ENCODE measurements at places on chromosomes 4 and X.

- DNase-seq = peak; percentile 66
Measured at GRCh38 chrX:17732138-17732783, 5.0 kb upstream of the SCML1 start.

DNA sequence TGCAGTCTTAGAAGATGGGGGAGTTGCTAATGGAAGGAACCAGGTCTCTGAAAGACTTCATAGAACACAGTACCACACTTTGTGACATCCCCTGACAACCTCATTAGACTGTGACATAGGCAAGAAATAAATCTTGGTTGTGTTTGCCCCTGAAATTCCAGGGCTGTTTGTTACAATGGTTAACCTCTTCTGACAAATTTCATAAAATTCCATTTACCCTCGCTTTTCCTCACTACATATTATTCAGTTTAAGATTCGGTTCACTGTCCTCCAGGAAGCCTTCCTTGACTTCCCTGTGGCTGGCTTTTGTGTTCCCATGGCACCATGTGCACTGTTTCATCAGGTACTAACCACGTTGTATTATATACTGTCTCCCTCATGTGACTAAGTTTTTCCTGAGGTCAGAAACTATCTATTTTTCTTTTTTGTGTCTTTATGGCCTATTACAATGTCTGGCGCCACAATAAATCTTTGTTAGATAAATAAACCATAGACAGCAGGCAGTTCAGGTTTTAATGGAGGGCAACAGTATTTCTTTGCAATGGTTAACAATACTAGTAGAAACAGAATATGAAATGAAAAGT lies 54.2 kb downstream of the ATXN3L start:
- DNase-seq = no peak

DNA sequence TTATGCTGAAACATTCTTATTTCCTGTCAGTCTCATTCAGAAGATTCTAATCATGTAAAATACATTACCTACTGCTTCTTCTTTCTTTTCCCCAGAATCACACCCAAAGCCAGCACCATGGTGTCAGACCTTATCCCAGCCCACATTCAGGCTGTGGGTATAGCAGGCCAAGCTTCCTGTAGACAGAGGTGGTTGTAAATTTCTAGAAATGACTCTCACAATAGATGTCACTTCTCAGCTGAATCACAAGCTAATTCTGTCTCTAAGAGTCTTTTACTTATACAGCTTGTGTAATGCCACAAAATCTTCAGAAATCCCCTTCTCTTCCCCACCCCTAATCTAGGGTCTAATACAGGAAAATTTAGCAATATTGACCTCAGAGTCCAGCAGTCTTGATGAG lies 239.6 kb downstream of the PARM1 start:
- DNase-seq = no peak

DNA sequence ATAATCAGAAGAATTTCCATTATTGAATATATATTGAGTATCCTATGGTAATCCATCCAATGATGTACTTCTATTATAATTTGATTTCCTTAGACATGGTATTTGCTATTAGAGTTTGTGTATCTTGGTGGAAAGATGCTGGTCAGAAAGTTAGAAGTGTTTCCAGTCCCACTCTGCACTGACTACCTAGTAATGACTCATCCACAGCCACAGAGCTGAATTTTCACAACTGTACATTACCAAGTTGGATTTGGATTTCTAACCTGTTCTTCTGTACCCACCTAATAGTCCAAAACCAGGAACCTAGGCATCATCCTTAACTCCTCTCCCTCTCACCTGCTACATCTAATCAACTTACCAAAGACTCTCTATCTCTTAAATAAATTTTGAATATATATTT lies 145.4 kb downstream of the REELD1 start:
- no peak for DNase-seq

- no peak for DNase-seq
Measured at GRCh38 chr4:125132729-125133128, 182.0 kb upstream of the FAT4 start.

DNA sequence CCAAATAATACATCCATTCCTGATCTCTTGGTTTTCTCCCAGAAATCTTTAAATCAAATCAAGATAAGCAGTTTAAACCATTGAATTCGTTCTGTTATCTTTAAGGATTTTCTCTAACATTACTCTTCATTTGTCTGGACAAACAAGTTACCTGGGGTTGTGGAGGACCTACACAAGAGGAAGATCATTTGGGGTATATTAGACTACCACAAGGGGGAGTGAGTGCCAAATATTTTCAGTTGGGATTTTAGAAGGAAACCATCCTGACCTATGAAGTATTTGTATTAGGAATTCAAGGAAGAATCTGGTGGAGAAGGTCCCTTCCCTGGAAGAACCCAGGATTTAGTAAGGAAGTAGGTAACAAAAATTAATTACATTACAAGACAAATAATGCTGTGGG lies 12.0 kb upstream of the DCHS2 start:
- DNase-seq = peak; percentile 15

DNA sequence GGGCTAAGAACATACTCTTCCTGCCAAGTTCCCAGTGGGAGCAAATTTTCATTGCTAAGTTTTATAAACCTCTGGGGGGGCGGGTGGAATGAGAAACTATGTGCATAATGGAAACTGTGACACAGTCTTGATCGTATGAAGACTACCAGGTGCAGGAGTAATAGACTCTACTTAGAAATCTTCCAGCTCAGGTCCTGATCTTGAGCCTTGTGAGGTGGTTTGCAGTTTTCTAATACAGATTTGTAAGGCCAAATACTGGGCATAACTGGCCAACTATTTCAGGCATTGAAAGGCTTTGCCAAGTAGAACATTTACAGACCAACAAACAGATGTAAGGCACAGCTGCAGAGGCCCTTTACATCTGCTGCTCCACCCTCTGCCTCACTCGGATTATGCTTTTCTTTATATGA lies 89.7 kb upstream of the CBR4 start:
- peak; percentile 68 for DNase-seq

- DNase-seq = no peak
Measured at GRCh38 chr4:173855015-173855414, 325.0 kb upstream of the HAND2 start.

DNA sequence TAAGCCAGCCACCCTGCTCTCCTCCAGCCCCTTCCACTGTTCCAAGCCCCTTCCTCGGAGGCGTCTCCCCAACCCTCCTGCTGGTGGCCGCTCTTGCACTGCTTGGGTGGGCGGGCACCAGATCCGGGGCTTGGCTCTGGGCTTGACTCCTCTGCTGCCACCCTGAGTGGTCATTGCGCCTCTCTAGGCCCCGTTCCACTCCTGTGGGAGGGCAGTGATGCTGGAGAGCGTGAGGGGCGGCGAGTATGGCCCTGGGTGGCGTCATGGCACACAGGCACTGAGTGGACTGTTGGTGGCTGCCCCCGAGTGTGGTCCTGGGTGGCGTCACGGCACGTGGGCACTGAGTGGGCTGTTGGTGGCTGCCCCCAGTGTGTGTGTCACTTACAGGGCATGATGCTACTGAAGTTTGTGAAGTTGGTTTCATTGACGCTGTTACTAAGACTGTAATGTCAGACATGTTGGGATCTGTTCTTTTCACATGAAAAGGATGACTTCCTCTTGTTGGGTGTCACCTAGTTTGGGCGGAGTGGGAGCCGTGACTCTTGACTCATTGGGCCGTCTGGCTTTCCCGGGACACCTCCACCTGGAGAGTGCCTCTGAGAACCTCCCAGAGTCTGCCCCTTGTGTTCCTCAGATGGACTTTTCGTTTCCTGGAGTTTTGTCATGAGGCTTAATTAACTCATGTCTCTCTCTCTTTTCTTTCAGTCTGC lies 55.9 kb upstream of the HGFAC start:
- DNase-seq = no peak

DNA sequence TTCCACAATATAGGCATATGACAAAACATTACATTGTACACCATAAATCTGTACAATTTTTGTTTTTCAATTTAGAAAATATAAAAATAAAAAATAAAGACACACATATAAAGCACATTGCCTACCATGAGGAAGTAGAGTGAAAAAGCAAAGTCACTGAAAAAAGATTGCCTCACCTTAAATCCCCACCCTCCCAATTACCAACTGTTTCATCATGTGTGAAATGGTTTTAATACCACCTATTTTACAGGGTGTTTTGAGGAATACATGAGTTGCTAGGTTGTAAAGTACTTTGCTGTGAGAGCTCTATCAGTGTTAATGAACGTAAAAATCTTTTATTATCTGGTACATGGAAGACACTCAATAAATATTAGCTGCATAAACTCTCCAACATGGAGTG lies 373.6 kb upstream of the NDST3 start:
- no peak for DNase-seq

DNA sequence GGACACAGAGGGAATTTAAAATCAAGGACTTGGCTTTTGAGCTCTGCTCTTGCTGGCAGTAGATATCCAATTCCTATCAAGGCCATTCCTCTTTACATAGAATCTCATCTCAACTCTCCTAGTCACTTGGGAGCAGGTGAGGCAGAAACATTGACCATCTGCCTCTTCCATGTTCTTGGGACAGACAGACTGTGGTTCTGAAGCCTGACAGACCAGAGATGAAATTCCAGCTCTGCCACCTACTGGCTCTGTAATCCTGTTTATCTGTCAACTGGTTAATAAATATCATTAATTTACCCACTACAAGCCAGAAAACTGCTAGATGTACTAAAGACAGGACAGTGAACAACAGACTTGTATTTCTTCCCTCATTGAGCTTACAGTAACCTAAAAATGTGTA lies 300.8 kb downstream of the ADGRL3 start:
- DNase-seq = no peak

- DNase-seq = no peak
Measured at GRCh38 chr4:53234669-53235068, 131.2 kb downstream of the SCFD2 start.

- peak; percentile 51 for DNase-seq
Measured at GRCh38 chr4:145956288-145956890, 17.8 kb upstream of the ZNF827 start.

- DNase-seq = no peak
Measured at GRCh38 chr4:15378062-15378461, 49.8 kb upstream of the C1QTNF7 start.

DNA sequence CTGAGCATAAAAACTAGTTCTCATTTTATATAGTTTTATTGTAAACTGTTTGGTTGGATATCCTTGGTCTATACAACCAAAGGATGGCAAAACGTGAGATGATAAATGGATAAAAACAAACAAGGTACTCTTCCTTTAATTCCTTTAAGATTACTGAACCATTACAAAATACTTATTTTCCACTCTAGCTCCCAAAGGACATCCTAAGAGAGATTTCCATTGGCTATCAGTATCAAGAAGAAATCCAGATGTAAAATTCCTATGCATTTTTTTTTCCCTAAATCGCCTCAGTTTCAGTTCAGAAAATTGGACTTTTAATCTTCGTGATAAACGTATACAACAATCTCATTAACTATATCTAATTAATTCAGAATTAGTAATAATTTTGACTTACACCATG lies 2.3 kb downstream of the FBXL5 start:
- DNase-seq = no peak

DNA sequence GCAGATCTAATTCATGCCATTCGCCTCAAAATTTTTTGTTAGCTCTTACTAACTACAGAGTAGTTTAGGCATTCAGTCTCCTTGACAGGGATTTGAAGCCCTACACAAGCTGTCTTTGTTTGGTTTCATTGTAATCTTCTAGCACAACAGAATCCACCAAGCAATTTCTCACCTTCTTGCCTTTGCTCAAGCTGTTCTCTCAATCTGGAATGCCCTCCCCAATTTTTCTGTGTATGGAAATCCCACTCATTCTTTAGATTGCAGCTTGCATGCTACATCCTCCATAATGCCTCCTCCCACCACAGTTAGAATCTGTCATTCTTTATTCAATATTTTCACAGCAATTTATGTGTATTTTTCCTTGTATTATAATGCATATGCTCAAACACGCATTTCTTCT lies 63.7 kb downstream of the C4orf51 start:
- no peak for DNase-seq

DNA sequence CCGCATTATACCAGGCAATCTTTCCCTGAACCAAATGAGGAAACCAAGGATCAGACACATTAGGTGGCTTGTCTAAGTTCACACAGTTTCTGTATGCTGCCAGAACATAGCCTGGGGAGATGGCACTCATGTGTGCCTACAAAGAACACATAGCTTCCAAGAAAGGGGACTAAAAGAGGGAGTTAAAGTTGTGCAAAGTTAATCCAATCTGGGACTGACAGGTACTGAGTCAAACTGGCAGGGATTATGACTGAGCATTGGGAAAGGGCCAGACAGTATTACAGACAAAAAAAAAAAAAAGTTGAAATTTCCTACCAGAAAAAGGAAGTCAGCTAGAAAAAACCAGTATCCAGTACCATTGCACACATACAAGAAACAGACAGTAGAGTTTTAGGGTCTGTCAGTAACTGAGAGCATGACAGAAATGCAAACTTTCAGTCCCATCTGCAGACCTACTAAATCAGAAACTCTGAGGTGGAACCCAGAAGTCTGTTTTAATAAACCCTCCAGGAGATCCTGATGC lies 37.2 kb downstream of the ADAMTS3 start:
- DNase-seq = no peak

DNA sequence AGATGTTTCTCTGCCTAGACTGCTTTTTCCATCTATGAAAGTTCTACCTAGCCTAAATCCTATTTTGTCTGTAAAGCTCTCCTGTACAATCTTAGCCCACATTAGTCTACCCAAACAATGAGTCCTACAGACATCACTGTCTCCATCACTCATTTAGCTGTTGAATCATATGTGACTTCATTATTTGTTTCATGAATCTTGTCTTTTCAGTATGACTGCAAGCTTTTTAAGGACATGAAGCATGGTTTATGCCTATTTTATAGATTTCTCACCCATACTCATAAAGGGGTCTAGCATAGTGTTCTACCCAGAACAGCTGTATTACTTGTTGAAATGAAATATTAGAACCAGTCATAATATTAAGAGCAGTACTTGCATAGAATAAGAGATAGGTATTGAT lies 13.0 kb downstream of the AMMECR1 start:
- no peak for DNase-seq

GRCh38 chr4:156475322-156475721 lies 496.3 kb downstream of the PDGFC start:
- DNase-seq = peak; percentile 78

- DNase-seq = no peak
Measured at GRCh38 chr4:3046623-3047022, 27.7 kb downstream of the HTT-AS start.

- DNase-seq = no peak
Measured at GRCh38 chr4:71664366-71664765, 119.5 kb downstream of the GC start.

- no peak for DNase-seq
Measured at GRCh38 chr4:141642711-141643110, 6.3 kb downstream of the IL15 start.

Measured in EH (cell line).